Erythroblast (primary cell): ENCODE measurements at places on chromosomes 13 and 19.

- DNase-seq = no peak
These were observed 16.2 kb upstream of the CPB2 start for GRCh38 chr13:46121033-46121432.

DNA sequence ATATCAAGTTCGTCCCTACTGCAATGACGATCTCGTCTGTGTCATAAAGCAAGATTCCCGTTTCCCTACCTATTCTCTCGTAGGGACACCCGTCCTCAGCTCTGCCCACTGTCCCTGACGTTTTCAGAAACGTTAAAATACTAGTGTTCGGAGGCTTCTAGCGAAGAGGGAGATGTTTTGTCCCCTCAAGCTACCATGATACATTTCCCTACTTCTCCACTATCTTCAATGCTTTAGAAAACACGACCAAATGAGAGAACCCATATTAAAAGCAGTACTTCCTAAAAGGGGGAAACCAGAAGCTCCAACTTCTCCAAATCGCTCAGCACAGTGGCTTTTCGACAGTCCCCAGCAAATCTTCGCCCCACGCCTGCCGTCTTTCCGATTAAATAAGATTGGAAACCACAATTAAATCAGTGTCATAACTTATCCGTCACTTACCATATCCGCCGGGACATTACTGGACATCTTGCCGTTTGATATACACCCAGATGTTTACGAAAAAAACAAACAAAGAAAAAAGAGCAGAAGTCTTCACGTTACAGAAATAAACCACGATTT lies 1.3 kb downstream of the UBL3 start:
- peak; percentile 38 for DNase-seq

DNA sequence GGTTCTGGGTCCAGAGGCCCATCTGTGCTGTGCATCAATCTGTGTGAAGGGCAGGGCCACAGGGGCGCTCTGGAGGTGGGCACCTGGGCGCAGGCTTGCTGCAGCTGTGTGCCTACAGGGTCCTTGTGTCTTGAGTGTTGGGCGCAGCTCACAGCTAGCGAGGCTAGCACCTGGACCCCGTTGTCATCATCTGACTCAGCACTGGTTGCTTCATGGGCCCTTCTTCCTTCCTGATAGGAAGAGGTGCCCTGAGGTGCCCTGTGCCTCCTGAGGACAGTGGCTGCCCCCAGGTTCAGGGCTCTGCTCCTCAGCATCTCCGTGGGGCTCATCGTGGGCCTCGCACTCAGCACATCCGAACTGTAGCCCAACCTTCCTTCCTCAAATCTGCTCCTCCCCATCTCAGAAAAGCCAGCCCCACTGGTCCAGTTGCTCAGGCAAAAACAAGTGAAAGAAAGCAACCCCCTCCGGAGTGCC lies 54.8 kb downstream of the GATAD2A start:
- no peak for DNase-seq

- no peak for DNase-seq
These were observed 97.6 kb upstream of the SLITRK6 start for GRCh38 chr13:85896516-85897450.

GRCh38 chr19:6765738-6766356 lies 1.4 kb downstream of the SH2D3A start:
- DNase-seq = no peak

GRCh38 chr13:42394711-42395085 lies 122.7 kb downstream of the AKAP11 start:
- no peak for DNase-seq

GRCh38 chr19:12841094-12841493 lies 2.8 kb downstream of the MAST1 start:
- peak; percentile 82 for DNase-seq

GRCh38 chr13:20206065-20206697 lies 13.4 kb upstream of the GJB2 start:
- no peak for DNase-seq

- DNase-seq = no peak
These were observed 48.1 kb upstream of the PCDH9 start for GRCh38 chr13:67278235-67278634.

DNA sequence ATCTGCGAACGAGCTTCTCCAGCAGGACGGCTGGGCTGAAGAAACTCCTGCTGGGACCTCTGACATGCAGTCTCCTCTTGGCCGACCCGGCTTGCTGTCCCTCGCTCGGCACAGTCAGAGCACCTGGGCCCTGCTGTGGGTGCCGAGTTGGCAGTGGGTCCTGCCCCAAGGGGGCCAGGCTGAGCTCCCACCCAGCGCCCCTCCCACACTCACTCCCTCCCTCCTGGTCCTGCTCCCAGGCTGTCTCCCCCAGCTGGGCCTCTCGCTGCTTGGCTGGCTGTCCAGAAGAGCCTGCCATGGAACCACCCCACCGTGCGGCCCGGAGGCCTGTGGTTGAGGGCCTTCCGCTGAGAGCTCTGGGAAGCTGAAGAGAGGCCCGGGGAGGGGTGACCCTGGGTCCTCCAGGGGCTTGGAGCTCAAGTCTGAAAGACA lies 6.0 kb downstream of the AKT2 start:
- no peak for DNase-seq

DNA sequence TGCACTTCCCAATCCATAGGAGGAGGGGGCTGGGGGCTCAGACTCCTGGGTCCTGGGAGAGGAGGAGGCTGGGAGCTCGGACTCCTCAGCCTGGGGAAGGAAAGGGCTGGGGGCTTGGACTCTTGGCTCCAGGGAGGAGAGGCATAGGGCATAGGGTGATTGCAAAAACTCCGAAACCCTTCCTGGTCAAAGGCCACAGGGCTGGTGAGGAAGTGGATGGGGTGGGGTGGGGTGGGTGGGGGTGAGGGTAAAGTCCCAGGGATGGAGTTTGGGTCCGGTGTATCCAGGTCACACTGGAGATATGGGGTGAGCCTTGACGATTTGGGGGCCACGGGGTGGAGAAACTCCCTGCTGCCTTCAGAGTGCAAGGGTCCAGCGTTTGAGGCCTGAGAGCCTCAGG lies 2.8 kb downstream of the MYH14 start:
- DNase-seq = no peak
